Hematopoietic multipotent progenitor cell treated with erythropoietin and hydrocortisone succinate and interleukin-3 and kit ligand, for 17 days (in vitro differentiated cells): ENCODE measurements at places on chromosomes 7 and 10.

- no peak for DNase-seq
These were observed 24.9 kb downstream of the INSIG1 start for GRCh38 chr7:155322530-155322929.

GRCh38 chr10:124542336-124542735 lies 80.7 kb downstream of the LHPP start:
- no peak for DNase-seq

- no peak for DNase-seq
These were observed 412.6 kb downstream of the GFRA1 start for GRCh38 chr10:115860182-115861107.

- DNase-seq = no peak
These were observed 184.2 kb downstream of the ADARB2 start for GRCh38 chr10:1552881-1553670.

DNA sequence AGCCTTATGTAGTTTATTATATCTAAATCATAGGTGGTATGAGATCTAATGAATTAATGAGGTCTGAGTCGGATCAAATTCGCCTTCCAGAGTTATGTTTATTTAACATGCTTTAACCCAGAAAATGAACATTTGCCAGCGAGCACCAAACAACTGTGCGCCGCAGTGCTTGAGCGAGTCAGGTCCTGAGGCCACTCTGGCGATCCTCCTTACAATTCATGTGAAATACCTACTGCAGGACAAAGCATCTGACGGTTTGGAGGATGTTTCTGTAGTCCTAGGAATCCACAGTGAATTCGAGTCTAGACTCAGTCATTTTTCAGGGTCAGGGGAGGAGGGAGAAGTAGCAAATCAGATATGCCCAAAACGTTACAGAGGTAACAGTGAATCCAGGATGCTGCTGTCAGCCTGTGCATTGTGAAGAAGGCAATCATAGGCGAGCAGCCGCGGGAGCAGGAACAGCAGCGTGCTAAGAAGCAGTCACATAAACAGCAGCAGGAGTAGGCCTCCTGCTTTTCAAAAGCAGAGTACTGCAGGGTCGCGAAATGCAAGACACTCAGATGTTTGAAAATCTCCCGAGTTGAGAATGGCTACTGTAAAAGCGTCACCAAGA lies 120.2 kb downstream of the CACNB2 start:
- DNase-seq = no peak

DNA sequence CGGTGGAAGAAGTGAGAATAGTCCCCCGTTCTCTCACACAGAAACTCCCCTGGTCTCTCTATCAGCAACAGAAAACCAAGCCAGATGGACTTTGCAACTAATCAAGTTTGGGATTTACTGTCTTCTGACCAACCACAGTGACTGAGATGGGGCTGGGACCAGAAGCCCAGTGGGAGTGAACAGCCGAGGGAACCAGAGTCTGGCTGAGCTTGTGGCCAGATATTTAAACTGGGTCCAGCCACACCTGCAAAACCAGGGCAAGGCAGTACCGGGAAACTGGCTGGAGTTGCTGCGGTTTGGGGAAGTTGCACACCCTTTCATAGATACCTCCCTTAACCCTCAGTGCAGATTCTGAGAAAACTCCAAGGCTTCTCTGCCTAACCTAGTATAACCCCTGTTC lies 6.0 kb downstream of the GSTK1 start:
- no peak for DNase-seq

GRCh38 chr7:26061678-26062603 lies 90.1 kb upstream of the NFE2L3 start:
- peak; percentile 60 for DNase-seq

- DNase-seq = no peak
These were observed 25.4 kb upstream of the TM9SF3 start for GRCh38 chr10:96612055-96612830.

- DNase-seq = no peak
These were observed 7.2 kb upstream of the SNX10 start for GRCh38 chr7:26284477-26284876.

DNA sequence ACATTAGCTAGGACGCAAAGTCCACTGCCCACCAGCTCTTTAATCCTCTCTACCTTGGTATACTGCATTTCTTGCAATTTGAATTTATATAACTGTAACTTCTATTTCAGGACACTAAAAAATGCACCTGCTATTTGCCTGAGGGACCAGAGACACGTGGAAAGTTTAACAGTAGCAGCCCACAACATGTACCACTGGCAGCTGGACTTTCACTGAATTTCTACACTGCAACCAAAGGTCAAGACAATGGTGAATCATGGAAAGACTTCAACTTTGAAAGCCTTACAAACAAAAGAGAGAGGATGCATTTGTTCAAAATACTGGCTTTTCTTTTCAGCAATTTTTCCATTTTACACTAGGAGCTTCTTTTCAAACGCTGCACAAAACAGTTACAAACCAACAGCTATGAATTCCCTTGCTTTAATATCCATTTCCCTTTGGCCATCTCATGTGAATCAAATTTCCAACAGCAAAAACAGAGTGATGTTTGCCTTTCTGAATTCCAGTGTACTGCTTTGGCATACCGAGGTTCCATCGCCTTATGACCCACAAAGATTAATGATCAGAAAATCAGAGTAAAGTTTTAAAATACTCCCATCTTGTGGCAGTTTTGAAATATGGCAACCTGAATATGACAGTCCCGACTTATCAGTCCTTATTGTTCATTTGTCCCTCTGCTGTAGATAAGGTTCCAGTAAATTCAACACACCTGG lies 29.9 kb upstream of the HNRNPH3 start:
- DNase-seq = peak; percentile 46

- DNase-seq = no peak
These were observed 102.7 kb downstream of the ADRA2A start for GRCh38 chr10:111179514-111179913.

GRCh38 chr10:38007991-38008390 lies 2.5 kb upstream of the ZNF33A start:
- DNase-seq = no peak

DNA sequence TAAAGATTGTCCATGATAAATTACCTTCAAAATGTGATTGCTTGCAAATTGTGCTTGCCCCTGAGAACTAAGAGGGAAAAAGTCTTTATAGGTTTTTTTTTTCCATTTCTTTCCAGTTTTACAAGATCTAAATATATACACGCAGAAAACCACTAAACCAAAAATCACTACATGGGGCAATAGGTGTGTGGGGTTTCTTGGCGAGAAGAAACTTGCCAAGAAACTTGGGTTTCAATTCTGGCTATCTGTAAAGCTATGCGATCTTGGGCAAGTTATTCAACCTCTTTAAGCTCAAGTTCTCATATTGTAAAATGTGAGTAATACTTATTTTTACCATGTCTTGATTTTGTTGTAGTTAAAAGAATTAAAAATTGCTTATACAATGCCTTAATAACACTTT lies 17.0 kb downstream of the CUBN start:
- DNase-seq = no peak

DNA sequence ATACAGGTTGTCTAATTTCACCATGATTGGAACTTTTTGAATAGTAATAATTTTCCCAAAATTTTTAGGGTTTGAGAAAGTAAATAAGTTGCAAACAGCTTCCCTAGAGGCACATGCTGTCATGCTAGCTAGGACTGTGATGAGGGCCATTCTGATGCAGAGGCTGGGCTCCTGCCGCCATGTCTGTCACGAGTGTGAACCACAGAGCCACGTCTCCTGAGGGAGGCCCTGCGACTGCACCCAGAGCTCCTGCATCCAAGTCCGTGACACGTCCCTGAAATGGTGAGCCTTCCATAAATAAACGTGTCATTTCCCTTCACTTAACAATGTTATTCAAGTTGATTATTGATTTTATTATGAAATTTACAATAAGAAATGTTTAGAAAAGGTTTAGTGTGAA lies 40.0 kb downstream of the C10orf120 start:
- no peak for DNase-seq

GRCh38 chr7:8500286-8500685 lies 66.9 kb downstream of the NXPH1 start:
- DNase-seq = no peak

- no peak for DNase-seq
These were observed 714.5 kb upstream of the POT1 start for GRCh38 chr7:125644109-125644508.

GRCh38 chr10:91907914-91908336 lies 1.4 kb downstream of the FGFBP3 start:
- DNase-seq = no peak

DNA sequence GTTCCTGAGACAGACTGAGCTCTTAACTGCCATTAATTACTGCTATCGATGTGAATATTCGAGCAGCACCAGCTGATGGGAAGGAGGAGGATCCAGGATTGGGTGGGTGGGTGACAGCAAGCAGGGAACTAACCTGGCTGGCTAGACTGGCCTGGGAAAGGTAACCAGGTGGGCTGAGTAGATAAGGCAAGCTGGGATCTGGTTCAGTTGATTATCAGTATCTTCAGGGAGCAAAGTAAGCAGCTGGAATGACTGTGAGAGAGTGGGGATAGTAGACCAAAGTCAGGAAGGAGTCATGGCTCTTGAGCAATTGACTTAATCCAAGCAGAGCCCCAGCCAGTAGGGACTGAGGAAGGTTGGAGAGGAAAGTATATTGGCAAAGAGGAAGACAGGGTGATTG lies 46.9 kb upstream of the KMT2E start:
- DNase-seq = no peak
